ENCODE measurements at places on chromosomes 12 and 14. TPM values are rescaled to one million over a fixed set of nuclear protein-coding genes. Genes with fewer than 3 reads are reported as not detected.

GRCh38 chr12:117685110-117685926 lies 283.5 kb downstream of the KSR2 start:
- DNase-seq = no peak

GRCh38 chr12:4012977-4013968 lies 140.1 kb upstream of the PARP11 start:
- no peak for DNase-seq

- no peak for DNase-seq
These were observed 23.7 kb upstream of the YAF2 start for GRCh38 chr12:42261708-42262107.

DNA sequence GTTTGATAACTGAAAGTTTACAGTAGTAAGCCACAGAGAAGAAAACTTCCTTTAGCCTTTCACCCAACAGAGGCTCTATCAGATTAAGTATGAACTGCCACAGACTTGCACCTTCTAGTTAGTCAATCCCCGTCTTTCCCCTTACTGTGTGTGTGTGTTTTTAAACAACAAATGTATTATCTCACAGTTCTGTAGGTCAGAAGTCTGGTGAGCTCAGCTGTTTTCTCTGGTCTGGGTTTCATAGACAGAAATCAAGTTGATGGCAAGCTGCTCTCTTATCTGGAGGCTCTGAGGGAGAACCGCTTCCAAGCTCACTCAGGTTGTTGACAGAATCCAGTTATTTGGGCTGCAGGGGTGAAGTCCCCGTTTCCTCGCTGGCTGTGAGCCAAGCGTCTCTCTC lies 320.5 kb downstream of the PRKD1 start:
- DNase-seq = no peak

- no peak for DNase-seq
These were observed 13.4 kb downstream of the ASB8 start for GRCh38 chr12:48143898-48144297.

GRCh38 chr14:103124501-103125001 lies 1.3 kb downstream of the TNFAIP2 start:
- no peak for DNase-seq

DNA sequence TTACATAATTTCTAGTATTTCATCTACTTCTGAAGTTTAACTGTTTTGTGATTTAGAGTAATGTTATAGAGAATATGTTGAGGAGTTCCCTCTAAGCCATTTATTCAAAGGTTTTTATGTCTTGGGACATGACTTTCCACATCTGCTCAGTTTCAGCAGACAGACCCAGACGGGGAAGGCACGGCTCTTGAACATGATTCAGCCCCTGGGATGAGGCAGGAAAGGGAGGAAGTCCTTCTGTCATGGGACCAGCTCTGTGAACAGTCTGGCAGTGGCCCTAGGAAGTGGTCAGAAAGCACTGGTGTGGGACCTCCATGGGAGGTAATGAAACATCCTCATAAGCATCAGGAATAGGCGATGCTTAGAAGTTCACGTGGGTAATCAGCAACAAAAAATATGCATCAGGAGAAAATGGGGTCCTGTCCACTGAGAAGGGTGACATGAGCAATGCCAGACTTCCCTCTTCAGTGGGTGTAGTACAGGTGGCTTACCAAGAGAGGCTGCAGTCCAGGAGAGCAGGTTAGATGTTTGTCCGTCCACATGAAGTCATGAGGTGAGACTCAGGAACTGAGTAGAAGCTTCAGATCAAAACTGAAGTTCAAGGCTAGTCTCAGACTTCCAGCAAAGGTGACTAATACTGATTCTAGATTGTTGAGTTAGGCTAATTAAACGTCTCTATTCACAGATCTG lies 248.5 kb downstream of the IPO8 start:
- no peak for DNase-seq

- no peak for DNase-seq
These were observed 20.7 kb downstream of the PELI2 start for GRCh38 chr14:56138928-56139327.

The EFS gene
- 46.6 TPM for polyA plus RNA-seq

The NFE2 gene
- 2.3 TPM for polyA plus RNA-seq

The CHGA gene
- 0.36 TPM for polyA plus RNA-seq
